ENCODE measurements at places on chromosomes 4 and X.

DNA sequence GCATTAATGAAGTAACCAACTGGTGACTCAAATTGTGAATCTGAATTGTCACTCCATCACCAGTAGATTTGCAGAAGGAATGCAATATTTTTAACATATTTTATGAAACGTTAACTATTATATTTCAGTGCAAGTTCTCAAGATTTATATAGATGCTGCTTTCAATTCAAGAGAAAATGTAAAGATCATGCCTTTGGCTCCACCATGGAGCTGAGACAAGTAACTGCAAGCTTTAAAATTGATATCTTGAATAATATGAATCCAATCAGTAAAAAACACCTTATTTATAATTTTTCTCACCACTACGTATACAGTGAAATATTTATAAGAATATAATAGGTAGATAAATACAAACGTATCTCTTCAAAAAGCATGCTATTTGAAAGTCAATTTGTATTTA, 27.8 kb upstream of the GALNTL6 start:
- DNase-seq: no peak

DNA sequence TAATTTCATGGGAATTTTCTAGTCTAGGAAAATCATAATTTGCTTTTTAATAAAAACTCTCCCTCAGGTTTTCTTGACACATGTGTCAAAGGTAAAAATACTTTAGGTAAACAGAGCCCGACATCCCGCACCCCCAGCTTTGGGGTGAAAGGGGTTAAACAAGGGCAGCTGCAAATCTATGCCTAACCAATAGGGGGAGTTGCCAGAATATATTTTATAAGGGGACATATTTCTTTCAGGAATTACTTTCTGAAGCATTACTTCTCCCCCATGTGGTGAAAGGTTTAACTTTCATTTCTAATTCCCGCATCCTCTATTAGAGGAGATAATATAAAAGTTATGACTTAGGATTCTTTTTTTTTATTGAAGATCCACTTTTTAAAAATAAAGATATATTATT, 53.9 kb upstream of the HEPH start:
- DNase-seq: no peak

DNA sequence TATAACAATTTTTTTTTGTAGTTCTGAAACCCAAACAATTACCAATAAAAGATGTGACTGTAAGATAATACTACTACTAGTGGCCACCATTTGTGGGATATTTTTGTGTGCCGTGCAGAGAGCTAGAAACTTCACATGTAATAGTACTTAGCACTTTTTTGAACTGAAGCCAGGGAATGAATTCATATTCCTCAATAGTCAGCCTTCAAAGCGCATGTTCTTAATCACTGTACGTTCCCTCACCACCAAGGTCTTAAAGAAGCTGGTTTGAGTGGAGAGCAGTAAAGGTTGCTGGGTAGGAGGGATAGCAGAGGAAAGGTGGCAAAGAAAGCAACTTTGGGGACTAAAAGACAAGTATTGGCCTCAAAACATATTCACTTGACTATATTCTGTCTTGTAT, 9.6 kb upstream of the RUFY3 start:
- no peak for DNase-seq

DNA sequence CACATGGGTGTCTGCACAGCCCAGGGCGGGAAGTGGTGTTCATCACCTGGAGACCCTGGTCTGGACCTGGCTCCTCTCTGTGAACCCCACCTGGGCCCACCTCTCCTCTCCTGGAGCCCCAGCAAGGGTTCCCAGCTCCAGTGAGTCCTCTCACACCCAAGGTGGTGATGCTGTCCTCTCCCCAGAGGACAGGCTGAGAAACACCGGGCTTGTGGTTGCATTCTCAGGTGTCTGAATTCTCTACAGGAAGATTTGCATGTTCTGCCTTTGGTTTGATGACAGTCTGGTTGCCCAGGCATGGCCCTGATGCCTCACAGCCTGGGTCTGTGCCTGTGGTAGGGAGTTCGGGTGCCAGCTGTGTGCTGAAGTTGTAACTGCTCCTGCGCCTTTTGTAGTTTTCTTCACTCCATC, 3.8 kb downstream of the MAEA start:
- no peak for DNase-seq

GRCh38 chr4:52877036-52877435, 14.9 kb downstream of the RASL11B start:
- no peak for DNase-seq

- no peak for DNase-seq
These were observed 204.8 kb downstream of the PDGFC start for GRCh38 chr4:156766846-156767245.

GRCh38 chrX:9337046-9337445, 127.8 kb upstream of the TBL1X start:
- DNase-seq: no peak

- DNase-seq: no peak
These were observed 67.3 kb upstream of the HHIP start for GRCh38 chr4:144578681-144579080.

All from activated CD4-positive, alpha-beta T cell treated with anti-CD3 and anti-CD28 coated beads, Interleukin-2, amount 10 ng/mL, durations not matched to agents 7 days and 5 days (primary cell).